Forelimb muscle (tissue), 1 donor: ENCODE measurements at places on chromosomes 16 and 17. TPM values are rescaled to one million over a fixed set of nuclear protein-coding genes. Genes with fewer than 3 reads are reported as not detected.

RNU2-1 gene
- polyA plus RNA-seq = not detected

FBXW10 gene
- polyA plus RNA-seq = 0.13 TPM

IRX6 gene
- 0.18 TPM for polyA plus RNA-seq

KRT23 gene
- polyA plus RNA-seq = 0.19 TPM

KRT40 gene
- 10.9 TPM for polyA plus RNA-seq

ZFPM1 gene
- 1.8 TPM for polyA plus RNA-seq

ZNF778 gene
- 7.1 TPM for polyA plus RNA-seq

GRCh38 chr17:27996202-27997043, 46.1 kb upstream of the NLK start:
- no peak for DNase-seq

- no peak for DNase-seq
Observed at GRCh38 chr17:40510328-40510648, 8.9 kb upstream of the TNS4 start.

- no peak for DNase-seq
Observed at GRCh38 chr16:23408242-23408822, 44.7 kb downstream of the COG7 start.

DNA sequence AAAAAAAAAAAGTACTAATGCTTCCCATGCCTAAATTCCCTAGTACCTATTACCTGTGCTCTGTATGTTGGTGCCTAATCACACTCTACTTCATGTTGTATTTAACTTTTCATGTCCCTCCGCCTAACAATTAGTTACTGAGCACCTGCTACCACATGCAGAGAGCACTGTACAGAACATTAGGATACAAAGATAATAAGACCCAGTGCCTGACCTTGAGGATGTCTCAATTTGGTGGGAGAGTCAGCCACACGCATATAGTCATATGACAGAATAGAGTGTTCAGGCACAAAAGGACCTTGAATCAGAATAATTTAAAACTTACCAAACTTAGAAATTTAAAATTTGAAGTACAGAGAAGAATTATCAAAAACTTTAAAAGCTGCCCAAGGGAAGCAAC, 42.1 kb downstream of the USP31 start:
- DNase-seq = no peak

- no peak for DNase-seq
Observed at GRCh38 chr17:70040336-70040735, 34.7 kb upstream of the KCNJ16 start.

- DNase-seq = no peak
Observed at GRCh38 chr16:85879975-85880831, 18.8 kb upstream of the IRF8 start.

- DNase-seq = no peak
Observed at GRCh38 chr17:62456016-62456415, 22.6 kb upstream of the TLK2 start.

GRCh38 chr17:40253565-40253964, 34.1 kb upstream of the CDC6 start:
- no peak for DNase-seq

- DNase-seq = no peak
Observed at GRCh38 chr17:73824321-73824720, 180.1 kb upstream of the SDK2 start.

- DNase-seq = no peak
Observed at GRCh38 chr17:1493291-1493980, 950 bp upstream of the MYO1C start.

DNA sequence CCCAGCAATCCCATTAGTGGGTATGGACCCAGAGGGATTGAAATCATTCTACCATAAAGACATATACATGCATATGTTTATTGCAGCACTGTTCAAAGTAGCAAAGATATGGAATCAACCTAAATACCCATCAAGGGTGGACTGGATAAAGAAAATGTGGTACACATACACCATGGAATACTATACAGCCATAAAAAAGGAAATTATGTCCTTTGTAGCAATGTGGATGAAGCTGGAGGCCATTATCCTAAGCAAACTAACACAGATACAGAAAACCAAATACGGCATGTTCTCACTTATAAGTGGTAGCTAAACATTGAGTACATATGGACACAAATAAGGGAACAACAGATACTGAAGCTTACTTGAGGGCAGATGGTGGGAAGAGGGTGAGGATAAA, 2.4 kb downstream of the KRTAP2-3 start:
- no peak for DNase-seq

GRCh38 chr17:57293077-57293476, 36.8 kb downstream of the MSI2 start:
- DNase-seq = no peak

DNA sequence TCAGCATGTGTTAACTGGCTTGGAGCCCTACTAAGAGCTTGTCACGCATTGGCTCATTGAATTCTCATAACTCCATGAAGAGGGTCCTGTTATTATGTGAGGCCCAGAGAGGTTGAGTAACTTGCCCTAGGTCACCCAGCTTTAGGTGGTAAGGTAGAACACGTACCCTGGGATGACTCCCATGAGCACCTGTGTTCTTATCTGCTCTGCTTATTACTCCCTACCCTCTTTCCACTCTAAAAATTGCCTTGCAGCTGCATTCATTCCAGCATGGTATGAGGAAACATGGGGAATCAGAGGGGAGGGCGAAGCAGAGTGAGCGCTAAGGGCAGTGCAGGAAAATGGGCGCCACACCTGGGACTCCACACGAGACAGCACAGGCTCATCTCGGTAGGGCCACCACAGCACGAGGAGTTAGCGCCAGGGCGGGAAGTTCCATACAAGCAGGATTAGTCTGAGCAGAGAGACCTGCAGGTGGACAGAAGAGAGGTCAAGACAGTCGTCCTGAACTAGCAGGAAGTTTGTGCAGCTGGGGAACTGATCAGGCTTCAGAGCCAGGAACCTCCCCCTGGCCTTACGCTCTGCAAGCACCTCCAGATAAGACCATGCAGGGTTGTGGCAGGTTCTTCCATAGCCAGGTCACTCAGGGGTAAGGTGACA, 10.1 kb downstream of the COPZ2 start:
- DNase-seq = no peak

- DNase-seq = no peak
Observed at GRCh38 chr16:29811170-29811895, 660 bp upstream of the PRRT2 start.

DNA sequence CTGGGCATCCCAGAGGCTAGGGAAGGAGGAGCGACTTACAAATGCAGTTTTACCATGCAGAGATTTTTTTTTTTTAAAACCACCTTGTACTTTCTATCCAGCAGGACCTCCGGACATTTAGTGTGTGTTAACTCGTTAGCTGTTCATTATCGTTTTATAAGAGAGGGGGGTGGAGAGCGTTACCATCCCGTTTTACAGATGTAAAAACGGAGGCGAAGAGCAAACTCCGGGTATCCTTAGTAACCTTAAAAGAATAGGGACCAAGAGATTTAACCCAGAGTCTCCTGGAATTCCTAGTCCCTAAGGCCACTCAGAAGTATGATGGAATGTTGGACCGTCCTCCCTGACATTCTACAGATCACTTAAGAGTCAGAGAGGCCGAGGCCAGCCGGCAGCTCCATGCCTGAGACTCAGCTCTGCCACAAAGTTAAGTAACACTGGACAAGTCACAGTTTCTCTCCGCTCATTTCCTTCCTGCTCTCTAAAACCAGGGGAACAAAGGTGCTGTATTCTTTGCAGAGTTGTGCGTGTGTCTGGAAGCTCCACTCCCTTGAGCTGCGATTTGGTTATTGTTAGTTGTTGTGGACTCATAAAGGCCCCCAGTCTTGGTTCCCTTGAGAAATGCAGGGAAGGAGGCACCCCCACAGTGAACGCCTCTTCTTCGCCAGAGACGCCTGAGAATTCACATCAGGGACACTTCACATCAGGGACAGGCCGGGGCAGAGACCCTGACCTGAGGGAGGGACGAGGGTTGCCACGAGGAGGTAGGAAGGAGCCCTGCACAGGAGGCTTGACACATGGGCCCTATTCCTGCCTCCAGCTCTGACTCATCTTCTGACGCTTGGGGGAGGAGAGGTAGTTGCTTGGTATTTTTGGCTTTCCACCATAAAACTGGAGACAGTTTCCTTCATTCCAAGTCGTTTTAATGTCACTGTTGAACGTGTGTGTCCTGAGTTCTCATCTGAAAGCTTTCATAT, 1.2 kb downstream of the DUSP14 start:
- DNase-seq = no peak

DNA sequence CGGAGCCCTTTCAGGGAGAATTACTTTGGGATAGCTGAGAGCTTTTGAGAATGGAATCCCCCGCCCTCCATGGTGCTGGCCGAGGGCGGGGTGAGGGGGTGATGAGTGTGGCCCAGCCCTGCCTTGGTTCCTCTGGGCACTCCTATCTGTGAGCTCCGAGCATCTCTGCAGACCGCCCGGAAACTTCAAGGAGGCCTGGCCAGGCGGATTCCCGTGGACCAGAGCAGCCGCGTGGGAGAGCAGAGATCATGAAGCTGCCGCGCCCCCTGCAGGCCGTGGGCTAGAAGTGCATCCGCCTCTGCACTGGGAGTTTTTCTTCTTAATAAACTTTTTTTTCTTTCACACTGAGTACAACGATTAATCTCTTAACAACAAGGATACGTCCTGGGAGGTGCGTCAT, 392.9 kb upstream of the EEF2KMT start:
- no peak for DNase-seq

DNA sequence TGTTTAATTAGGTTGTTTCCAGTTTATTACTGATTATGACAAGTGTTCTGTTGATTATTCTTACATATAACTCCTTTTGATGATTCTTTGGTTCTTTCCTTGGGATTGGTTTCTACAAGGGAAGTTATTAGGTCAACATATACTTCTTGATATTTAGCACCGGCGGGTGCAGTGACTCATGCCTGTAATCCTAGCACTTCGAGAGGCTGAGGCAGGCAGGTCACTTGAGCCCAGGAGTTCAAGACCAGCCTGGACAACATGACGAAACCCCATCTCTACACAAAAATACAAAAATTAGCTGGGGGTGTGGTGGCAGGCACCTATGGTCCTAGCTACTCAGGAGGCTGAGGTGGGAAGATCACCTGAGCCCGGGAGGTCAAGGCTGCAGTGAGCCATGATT, 120.2 kb upstream of the HAS3 start:
- no peak for DNase-seq

GRCh38 chr17:15892731-15893657, 51.9 kb upstream of the ADORA2B start:
- no peak for DNase-seq

GRCh38 chr17:66309793-66310192, 7.4 kb downstream of the PRKCA start:
- no peak for DNase-seq

GRCh38 chr16:12826559-12826958, 22.9 kb upstream of the CPPED1 start:
- no peak for DNase-seq

DNA sequence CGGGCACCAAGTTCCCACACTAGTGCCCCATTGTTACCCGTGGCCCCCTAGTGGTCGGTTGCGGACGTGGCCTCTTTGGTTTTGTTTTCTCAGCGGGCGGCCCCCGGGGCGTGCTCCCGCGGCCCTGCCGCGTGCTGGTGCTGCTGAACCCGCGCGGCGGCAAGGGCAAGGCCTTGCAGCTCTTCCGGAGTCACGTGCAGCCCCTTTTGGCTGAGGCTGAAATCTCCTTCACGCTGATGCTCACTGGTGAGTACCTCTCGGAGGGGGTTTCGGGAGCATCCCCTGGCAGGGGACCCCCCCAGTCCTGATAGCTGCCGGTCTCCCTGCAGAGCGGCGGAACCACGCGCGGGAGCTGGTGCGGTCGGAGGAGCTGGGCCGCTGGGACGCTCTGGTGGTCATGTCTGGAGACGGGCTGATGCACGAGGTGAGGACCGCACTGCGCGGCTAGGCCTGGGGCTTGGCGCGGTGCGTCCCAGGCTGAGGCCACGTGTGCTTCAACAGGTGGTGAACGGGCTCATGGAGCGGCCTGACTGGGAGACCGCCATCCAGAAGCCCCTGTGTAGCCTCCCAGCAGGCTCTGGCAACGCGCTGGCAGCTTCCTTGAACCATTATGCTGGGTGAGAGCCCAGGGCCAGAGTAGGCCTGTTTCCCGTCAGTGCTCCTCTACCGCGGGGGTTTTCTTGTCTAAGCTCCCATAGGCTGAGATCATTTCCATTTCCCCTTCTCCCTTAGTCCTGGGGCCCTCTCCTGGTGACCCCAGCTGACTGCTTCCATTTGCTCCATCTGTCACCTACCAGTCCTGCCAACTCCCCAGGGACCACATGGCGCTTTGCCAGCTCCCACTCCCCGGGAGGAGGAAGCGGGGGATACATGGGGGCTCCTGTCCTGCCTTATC, 1.7 kb downstream of the SPHK1 start:
- DNase-seq = no peak

- no peak for DNase-seq
Observed at GRCh38 chr16:20181416-20181815, 107.7 kb upstream of the GPR139 start.

DNA sequence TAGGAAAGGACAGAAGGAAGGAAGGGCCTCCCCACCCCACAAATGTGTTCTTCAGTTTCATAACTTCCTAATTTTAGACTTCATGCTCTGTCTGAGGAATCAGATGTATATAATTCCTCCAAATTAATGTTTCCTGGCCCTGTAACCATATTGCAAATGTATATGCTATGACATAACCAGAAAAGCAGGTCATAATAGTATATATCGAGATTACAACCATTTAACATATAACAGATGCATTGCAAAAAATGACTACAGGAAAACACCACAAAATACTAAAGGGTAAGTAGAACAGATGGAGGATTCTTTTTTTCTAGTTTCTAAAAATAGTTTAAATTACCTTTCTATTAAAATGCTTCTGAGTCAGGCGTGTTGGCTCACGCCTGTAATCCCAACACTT, 3.1 kb upstream of the EXOC7 start:
- DNase-seq = no peak

DNA sequence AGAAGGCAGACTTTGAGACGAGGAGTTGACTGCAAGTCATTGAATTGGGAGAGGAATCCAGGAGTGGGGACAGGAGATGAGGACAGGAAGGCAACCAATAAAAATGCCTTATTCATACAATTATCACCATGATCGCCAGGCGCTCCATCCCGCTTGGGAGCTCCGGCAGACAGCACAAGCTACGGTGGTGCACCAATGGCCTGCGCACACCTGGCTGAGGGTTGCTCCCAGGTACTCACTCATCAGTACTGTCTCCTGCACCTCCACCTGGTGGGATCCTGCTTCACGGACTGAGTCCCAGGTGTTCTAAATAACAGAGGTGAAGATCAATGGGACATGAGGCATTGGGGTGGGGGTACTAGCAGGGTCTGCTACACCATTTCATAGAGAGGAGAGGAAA, 160.0 kb upstream of the TNRC6C start:
- DNase-seq = no peak

DNA sequence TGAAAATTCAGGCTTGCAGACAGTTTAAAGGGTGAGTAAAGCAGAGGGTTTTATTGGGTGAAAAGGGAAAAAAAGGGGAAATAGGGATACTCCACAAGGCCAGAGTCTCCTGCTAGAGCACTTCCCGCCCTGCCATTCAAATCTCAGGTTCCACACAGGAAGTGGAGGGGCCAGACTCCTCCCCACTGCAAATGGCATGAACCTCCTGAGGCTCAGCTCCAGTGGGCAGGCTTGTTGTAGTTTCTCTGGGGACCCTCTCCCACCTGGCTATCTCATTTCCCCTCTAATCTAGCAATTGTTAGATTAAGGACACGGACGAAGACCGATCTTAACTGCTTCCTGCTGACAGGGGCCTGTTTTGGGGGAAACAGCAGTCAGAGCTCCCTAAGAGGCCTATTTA, 43.4 kb downstream of the TAOK1 start:
- DNase-seq = no peak
